Activated CD4-positive, alpha-beta T cell treated with anti-CD3 and anti-CD28 coated beads for 36 hours (primary cell): ENCODE measurements at places on chromosomes 13 and 19. TPM values are rescaled to one million over a fixed set of nuclear protein-coding genes. Genes with fewer than 3 reads are reported as not detected.

The MLNR gene
- not detected for total RNA-seq

The CBY2 gene
- total RNA-seq: not detected

The STAP2 gene
- total RNA-seq: 11.5 TPM

The TGFBR3L gene
- total RNA-seq: 2.6 TPM

The FFAR1 gene
- 0.35 TPM for total RNA-seq

The PLPP2 gene
- 0.37 TPM for total RNA-seq

The C13orf42 gene
- not detected for total RNA-seq

The ADAMTS10 gene
- total RNA-seq: 4.5 TPM

The CARM1 gene
- total RNA-seq: 82.3 TPM

The ZNF30 gene
- 5.7 TPM for total RNA-seq

The WDR87 gene
- total RNA-seq: not detected

The OR1M1 gene
- total RNA-seq: not detected

The GNA15 gene
- 70.9 TPM for total RNA-seq

The LGALS4 gene
- total RNA-seq: 1.1 TPM

The MAP2K7 gene
- total RNA-seq: 32.2 TPM

The CEACAM16 gene
- not detected for total RNA-seq

The PLIN3 gene
- total RNA-seq: 26.9 TPM

The C19orf44 gene
- 4.0 TPM for total RNA-seq

The ZNF845 gene
- 6.3 TPM for total RNA-seq

The ZNF562 gene
- 29.9 TPM for total RNA-seq

The ZSCAN18 gene
- 29.2 TPM for total RNA-seq

The SLC25A41 gene
- 0.46 TPM for total RNA-seq

The ALG5 gene
- 28.3 TPM for total RNA-seq

The ZNF559 gene
- total RNA-seq: 11.7 TPM

The SEMA6B gene
- total RNA-seq: not detected

The ZNF844 gene
- total RNA-seq: 4.4 TPM

The GALP gene
- total RNA-seq: not detected

The CYP4F3 gene
- total RNA-seq: 0.07 TPM

The C3 gene
- total RNA-seq: 0.93 TPM

The LPAR2 gene
- 21.6 TPM for total RNA-seq

The PRSS57 gene
- total RNA-seq: not detected

The TNNI3 gene
- 0.32 TPM for total RNA-seq

The INSR gene
- total RNA-seq: 3.5 TPM

The ZNF534 gene
- 0.09 TPM for total RNA-seq

The TMIGD2 gene
- total RNA-seq: 15.8 TPM

The C19orf85 gene
- total RNA-seq: not detected

The GIPC3 gene
- total RNA-seq: 0.51 TPM

The PSMC4 gene
- 114 TPM for total RNA-seq

The ADGRE1 gene
- 6.0 TPM for total RNA-seq

The ZNF493 gene
- 12.8 TPM for total RNA-seq

The ELSPBP1 gene
- total RNA-seq: not detected

The SNAPC2 gene
- total RNA-seq: 16.2 TPM

The SIGLEC14 gene
- not detected for total RNA-seq

The NBEA gene
- 0.39 TPM for total RNA-seq

The EXOC3L2 gene
- total RNA-seq: not detected

The PSG2 gene
- total RNA-seq: not detected

The LILRB5 gene
- not detected for total RNA-seq

The ELAVL3 gene
- 0.09 TPM for total RNA-seq

The SYCN gene
- total RNA-seq: not detected

The ITGBL1 gene
- total RNA-seq: not detected

The LILRA1 gene
- not detected for total RNA-seq

The VSTM1 gene
- not detected for total RNA-seq

The ETHE1 gene
- total RNA-seq: 68.7 TPM

The ZNF761 gene
- 10.5 TPM for total RNA-seq
